ENCODE measurements at places on chromosomes 1 and 21.
A peak's percentile ranks its signal among the peaks of the same experiment; 100 is the strongest.

- no peak for DNase-seq
Measured at GRCh38 chr1:241962153-241962552, 4.6 kb downstream of the BECN2 start.

- no peak for DNase-seq
Measured at GRCh38 chr1:158371188-158371953, 17.7 kb downstream of the CD1E start.

GRCh38 chr1:212098310-212098709 lies 62.8 kb downstream of the DTL start:
- no peak for DNase-seq

GRCh38 chr21:37249112-37249904 lies 17.8 kb downstream of the VPS26C start:
- no peak for DNase-seq

- peak; percentile 34 for DNase-seq
Measured at GRCh38 chr1:29635501-29636263, 399.4 kb downstream of the PTPRU start.

- no peak for DNase-seq
Measured at GRCh38 chr1:231853588-231854207, 227.1 kb downstream of the DISC1 start.

GRCh38 chr1:221521686-221522085 lies 220.2 kb downstream of the DUSP10 start:
- no peak for DNase-seq

DNA sequence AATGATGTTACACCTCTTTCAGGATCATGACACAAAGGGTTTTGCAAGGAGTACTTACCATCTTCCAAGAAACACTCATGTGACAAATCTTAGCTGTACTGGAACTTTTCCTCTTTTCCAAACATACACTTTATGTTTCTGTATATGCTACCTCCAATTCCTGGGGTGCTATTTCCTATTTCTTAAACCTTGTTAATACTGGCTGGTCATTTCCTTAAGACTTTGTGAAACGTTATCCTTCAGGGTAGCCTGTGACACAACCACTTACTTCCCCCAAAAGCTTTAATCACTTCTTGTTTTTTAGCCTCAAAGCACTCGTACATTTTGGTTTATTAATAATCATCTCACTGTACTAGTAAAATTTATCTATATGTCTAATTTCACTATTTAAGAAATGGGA lies 39.4 kb downstream of the OR10Z1 start:
- no peak for DNase-seq

Data from Peyer's patch (tissue), 4 donors.